ENCODE measurements at places on chromosomes 11 and 22. TPM values are rescaled to one million over a fixed set of nuclear protein-coding genes. Genes with fewer than 3 reads are reported as not detected.

The APBB1 gene
- 266 TPM for total RNA-seq

The PKNOX2 gene
- total RNA-seq, result 5.3 TPM

The MYEOV gene
- total RNA-seq, result not detected

The RAC2 gene
- not detected for total RNA-seq

The RNF169 gene
- 39.3 TPM for total RNA-seq

The KBTBD3 gene
- total RNA-seq, result 20.4 TPM

The SCGB1C1 gene
- total RNA-seq, result not detected

The FOLR2 gene
- total RNA-seq, result 5.8 TPM

The TMEM123 gene
- 101 TPM for total RNA-seq

The CCDC188 gene
- total RNA-seq, result not detected

- DNase-seq, result peak; percentile 55
Observed at GRCh38 chr11:47768101-47768612, 1.0 kb upstream of the FNBP4 start.

GRCh38 chr11:117180020-117180419 lies 1.5 kb downstream of the SIDT2 start:
- no peak for DNase-seq

DNA sequence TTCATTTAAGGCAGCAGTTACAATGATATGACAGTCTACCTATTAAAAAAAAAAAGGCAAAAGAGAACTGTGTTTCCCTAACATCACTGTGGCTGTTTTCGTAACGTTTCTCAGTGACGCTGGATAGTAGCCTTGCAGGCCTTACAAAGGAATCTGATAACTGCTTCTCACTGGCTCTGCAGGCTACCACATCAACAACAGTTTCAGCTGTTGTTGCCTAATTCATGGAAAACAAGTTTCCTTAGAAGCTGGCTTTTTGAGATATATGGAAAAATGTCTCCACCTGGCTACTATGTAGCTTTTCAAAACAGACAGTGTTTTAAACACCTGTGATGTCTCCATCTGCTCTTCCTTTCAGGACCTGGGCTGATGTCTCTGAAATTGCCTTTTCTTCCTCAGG lies 3.8 kb downstream of the OR51V1 start:
- no peak for DNase-seq

DNA sequence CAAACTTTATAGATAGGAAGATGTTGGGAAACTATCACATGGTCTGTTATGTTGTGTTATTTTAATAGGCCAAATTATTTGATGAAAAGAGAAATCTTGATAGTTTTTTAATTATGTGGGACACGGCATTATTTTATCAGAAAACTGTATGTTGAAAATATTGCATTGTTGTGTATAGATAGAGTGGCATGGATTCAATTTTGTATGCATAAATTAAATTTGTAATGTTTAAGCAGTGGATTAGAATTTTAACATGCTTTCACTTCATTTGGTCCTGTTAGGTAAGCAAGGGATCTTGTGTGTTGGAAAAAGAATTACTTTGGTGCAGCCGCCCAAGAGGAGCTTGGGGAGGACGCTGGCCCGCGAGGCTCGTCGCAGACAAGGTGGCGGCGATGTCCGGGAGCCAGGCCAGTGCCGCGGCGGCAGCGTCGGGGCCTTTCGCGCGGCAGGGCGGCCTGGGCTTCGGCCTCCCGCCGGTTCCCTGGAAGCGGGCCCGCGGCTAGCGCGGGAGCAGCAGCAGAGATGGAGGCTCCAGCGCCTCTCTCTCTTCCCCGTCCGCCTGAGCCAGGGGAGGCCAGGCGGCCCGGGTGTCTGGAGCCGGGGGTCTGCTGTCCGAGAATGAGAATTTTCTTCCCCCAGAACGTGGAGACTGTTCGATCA lies 82.7 kb downstream of the GGT1 start:
- DNase-seq, result no peak

- DNase-seq, result no peak
Observed at GRCh38 chr11:3994030-3994640, 100.5 kb upstream of the RRM1 start.

GRCh38 chr11:128803011-128803410 lies 64.1 kb downstream of the KCNJ1 start:
- DNase-seq, result no peak

- no peak for DNase-seq
Observed at GRCh38 chr11:75814363-75814676, 690 bp upstream of the UVRAG start.

- DNase-seq, result no peak
Observed at GRCh38 chr11:58395581-58395980, 11.1 kb downstream of the OR5B3 start.

DNA sequence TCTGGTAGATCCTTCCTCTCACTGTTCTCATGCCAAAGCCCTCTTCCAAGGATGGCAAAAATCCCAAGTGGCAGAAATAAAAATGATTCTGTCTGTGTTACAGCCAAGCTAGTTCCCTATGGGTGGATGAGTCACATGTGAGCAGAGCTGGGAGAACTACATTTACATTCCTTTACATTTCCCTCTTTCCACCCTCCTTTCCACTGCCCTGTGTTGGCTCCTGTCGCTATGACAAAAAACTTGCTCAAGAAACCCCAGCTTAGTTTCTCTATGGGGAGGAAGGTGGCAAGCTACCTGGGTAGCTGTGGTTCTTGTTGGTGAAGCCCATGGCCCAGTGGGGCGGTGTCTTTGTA lies 10.2 kb upstream of the DDB2 start:
- DNase-seq, result peak; percentile 31

GRCh38 chr11:43626798-43627197 lies 53.7 kb upstream of the HSD17B12 start:
- no peak for DNase-seq

GRCh38 chr11:64276653-64277431 lies 7.6 kb downstream of the BAD start:
- DNase-seq, result no peak

DNA sequence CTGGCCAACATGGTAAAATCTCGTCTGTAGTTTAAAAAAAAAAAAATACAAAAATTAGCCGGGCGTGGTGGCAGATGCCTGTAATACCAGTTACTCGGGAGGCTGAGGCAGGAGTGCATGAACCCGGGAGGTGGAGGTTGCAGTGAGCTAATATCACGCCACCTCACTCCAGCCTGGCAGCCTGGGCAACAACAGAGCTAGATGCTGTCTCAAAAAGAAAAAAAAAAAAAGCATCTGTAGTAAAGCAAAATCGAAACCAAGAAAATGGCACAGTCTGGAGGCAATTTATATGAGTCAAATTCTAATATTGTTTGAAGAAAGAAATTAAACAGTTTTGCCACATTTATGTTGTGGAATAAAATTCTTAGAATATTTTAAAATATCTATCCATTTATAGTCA lies 365.0 kb upstream of the CHORDC1 start:
- no peak for DNase-seq

GRCh38 chr22:48282804-48283203 lies 1520.4 kb downstream of the TBC1D22A start:
- DNase-seq, result no peak
